ENCODE measurements at places on chromosomes 2 and 18.

DNA sequence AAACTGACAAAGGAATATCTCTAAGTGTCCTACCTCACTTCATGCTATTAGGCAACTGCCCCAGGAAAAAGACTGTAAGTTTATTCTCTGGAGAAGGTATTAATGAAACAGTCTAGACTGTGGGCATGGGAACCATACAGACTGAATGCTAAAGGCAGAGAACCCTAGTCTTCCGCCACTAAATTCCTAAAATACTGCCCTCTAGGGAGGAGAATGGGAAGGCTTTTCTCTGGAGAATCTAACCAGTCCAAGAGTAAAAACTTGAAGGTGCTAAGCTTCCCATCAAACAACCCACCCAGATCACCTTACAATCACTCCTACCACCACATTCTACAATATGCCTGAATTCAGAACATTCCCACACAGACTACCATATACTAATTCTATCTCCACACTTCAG lies 3.4 kb downstream of the SRBD1 start:
- no peak for DNase-seq

- no peak for DNase-seq
Measured at GRCh38 chr2:70596293-70596692, 42.7 kb upstream of the TGFA start.

GRCh38 chr2:15990151-15991101 lies 50.1 kb downstream of the MYCN start:
- no peak for DNase-seq

DNA sequence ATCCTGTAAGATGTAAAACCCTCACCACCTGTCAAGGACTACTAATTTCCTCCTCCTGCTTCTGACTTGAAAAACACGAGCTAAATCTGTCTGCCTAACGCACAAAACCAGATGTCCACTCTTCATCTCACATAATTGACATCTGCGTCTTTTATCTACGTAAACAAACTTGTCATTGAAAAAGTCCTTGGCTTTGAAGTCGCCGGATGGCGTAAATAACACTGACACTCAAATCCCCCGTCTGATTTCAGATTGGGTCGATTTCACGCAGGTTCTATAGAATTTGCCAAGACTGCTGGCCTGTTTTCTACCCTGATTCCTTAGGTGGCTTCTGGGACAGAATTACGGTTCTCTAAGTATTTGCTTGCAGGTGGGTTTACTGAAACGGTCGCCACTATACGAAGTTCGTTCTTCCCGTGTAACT lies 539 bp upstream of the MOB4 start:
- no peak for DNase-seq

DNA sequence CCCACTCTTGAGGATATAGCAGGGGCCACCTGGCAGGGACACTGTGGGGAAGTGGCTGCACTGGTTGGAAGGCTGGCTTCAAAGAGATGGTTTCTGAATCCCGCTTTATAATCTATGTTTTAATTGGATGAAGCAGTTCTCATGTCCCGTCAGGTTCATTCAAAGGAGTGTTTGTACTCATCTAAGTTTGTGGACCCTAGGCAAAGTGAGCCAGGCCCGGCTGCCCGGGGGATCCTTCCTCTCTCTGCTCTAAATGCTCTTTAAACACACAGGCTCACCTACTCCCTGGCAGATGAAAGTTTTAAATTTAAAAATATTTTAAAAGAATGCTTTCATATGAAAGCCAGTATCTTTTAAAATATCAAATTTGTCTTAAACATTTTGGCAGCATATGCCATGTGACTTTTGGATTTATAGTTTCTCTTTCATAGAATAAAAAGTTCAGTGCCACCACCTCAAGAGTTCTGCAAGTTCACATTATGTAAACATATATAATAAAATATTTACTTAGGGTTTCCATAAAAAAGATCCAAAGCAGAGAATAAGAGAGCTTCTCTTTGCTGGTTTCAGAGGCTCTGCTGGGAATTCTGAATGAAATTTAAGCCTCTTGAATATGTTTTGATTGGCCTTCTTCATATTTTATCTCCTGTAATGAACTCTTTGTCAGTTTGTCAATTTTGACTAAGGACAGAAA lies 143.5 kb upstream of the ALPP start:
- no peak for DNase-seq

- no peak for DNase-seq
Measured at GRCh38 chr2:3641841-3642421, 16.1 kb upstream of the ALLC start.

GRCh38 chr2:85834466-85834865 lies 54.3 kb downstream of the ST3GAL5 start:
- no peak for DNase-seq

DNA sequence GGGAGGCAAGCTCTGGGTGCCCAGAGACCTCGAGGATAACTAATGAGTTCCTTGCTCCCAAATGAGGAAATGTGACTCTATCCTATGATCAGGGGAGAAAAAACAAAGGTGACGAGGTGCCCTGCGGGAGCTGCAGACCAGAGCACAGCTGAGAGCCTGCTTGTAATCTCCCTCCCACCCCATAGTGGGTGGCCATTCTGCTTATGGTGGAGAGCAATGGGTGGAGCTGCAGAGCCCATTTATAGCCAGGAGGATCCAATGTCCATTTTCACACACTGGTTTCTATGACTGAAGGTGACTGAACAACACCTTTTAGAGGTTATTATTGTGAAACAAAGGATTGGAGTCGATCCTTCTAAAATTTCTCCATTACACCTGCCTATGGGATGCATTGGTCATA lies 153.3 kb downstream of the COL6A3 start:
- DNase-seq = no peak

DNA sequence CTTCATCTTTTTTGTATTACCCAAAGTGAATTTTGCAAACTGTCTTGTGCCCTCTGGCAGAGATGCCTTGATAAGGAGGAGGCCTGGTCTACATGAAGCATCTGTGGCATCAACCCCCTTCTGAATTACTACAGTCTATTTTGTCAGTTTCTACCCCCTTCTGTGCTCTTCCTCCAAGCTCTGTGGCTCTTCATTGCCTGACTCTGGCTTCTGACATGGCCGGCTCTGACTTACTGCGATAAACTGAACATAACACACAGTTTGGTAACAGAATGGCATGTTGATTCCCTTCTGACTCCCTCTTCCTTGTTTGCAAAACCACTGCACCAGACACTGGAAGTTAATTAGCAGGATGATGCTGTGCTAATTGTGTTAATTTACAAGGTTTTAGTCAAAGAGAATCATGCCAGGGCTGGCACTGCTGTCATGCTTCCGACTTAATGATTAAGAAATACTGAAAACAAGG lies 122.5 kb downstream of the FIGN start:
- no peak for DNase-seq

- no peak for DNase-seq
Measured at GRCh38 chr2:58794103-58794502, 553.0 kb upstream of the FANCL start.

DNA sequence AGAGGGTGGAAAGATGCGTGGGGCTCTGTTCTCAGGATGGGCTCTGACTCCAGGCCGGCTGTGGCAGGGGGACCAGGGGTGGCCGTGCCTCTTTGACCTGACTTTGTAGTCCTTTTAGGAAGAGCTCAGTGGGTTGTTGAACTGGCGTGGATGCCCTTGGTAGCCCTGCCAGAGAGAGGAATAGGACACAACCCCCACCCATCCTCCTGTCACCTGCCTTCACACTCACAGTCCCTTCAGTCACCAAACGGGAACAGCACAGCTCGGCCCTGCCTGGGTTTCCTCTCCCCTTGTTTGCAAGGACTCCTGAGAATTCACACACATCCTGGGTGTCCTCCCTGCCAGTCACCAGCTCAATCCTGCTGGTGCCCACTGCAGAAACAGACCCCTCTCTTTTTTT lies 20.1 kb upstream of the MRPL33 start:
- no peak for DNase-seq

DNA sequence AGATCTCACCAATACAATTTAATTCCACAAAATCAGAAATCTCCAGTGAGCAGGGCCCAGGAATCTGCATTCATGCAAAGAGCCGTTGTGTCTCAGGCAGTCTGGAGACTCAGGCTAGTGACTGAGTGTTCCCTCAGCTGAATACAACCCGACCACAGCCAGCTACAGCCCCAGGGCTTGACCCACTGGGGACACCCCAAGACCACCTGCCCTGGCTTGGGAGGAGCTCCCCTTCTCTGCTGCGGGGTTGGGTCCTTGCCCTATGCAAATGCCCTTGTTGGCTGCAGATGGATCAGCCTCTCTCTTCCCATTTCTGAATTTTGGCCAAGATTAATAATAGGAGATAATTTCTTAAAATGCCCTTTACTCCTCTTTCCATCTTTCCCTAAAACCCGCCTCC lies 157.7 kb downstream of the TWIST2 start:
- DNase-seq = no peak

- DNase-seq = no peak
Measured at GRCh38 chr2:144498277-144498676, 21.6 kb downstream of the ZEB2 start.

DNA sequence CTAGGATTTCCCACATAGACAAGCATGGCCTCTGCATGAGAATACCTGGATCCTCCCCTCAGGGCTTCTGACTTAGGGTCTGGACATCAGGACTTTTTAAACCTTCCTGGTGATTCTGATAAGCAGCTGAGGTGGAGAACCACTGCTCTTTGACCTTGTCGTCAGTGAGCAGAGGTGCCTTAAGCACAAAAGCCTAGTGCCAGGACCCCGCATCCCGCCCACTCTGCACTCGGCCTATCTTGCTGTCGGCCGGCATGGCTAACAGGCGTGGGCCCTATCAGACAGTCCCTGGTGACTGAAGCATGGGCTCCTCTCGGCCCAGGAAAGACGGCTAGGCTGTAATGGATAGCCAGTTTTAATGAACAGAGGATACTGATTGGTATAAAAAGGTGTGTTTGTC lies 6.2 kb downstream of the ANKRD23 start:
- DNase-seq = no peak

DNA sequence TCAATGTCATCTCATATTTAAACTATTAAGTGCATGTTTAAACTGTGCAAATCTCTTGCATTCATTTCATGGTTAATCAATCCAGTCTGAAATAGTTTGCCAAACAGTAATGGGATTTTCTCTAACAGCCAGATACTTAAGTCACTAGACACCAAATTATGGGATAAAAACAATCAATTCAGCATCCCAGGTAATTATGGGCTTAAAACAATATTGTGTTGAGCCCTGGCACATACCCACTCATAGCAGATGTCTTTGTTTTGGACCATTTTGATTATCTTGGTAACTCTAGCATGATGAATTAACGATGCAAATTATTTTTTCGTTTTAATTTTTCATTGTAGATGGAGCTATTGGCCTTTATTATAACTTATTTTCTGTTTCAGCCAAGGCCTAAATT lies 118.5 kb upstream of the CD302 start:
- DNase-seq = no peak

- no peak for DNase-seq
Measured at GRCh38 chr2:148593421-148593820, 51.1 kb upstream of the EPC2 start.

Measured in stimulated activated CD8-positive, alpha-beta memory T cell treated with anti-CD3 and anti-CD28 coated beads, Interleukin-4, amount 100 ng/mL, for 1 hour (primary cell).